ENCODE measurements at places on chromosomes 7 and 10. TPM values are rescaled to one million over a fixed set of nuclear protein-coding genes. Genes with fewer than 3 reads are reported as not detected.

DNA sequence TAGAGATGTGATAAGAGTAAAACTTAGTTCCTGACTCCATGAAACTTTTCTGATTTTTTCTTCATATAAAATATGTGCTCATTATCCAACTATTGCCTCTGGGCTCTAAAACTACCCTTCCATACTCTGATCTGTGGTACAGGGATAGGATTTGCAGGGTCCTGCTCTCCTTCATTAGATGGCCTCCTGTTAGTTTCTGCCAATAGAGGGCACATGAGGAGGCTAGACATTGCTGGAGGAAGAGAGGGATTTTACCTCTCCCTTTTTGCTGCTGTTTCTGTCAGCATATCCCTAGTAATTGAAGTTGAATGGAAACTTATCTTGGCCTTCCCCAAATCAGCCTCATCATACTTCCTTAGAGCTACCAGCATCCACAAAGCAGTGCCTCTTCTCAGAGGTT is 269.4 kb downstream of the NXPH1 start:
- DNase-seq: no peak

OAT gene
- 74.3 TPM for polyA plus RNA-seq

GPC2 gene
- 8.5 TPM for polyA plus RNA-seq

MKX gene
- 7.7 TPM for polyA plus RNA-seq

ITGA8 gene
- 8.6 TPM for polyA plus RNA-seq

DDX56 gene
- 54.7 TPM for polyA plus RNA-seq

OIT3 gene
- polyA plus RNA-seq: 9.8 TPM

DNA sequence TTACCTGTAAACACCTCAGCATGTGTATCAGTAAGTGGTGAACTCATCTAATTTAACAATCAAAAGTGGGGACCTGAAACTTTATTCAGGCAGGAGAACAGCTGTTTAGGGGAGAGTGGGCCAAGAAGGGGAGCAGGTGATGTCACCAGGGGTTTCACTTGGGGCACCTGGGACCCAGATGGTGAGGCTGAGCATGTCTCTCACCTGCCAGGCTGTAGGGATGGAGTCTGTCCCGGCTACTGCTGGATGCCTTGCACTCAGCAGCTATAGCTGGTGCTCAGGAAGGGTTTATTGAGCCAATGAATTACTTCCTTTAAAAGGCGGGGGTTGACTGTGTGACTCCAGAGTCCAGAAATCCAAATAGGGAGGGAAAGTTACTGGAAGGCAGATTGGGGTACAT is 23.0 kb downstream of the CDH23 start:
- no peak for DNase-seq

GATA3 gene
- 0.35 TPM for polyA plus RNA-seq

DNA sequence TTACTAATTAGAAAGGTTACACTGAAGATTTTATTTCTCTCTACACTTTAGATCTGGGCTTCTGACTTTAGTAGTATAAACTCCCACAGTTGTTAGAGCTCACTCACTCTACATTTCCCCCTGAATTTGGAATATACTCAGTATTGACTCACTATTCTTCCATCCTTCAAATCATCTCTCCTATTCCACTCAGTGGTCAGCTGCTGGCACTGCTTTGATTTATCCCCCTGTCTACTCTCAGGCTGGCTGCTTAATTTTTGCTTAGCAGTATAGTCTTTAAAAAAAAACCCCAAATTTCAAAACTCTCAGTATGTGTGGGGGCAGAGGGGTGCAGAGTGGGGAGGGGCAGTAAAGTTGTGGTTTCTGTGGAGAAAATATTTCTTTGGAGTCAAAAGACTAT is 68.9 kb downstream of the CDK6 start:
- no peak for DNase-seq

PON1 gene
- 0.91 TPM for polyA plus RNA-seq

GRCh38 chr10:105834261-105835059 is 1193.4 kb downstream of the SORCS3 start:
- DNase-seq: no peak

DNA sequence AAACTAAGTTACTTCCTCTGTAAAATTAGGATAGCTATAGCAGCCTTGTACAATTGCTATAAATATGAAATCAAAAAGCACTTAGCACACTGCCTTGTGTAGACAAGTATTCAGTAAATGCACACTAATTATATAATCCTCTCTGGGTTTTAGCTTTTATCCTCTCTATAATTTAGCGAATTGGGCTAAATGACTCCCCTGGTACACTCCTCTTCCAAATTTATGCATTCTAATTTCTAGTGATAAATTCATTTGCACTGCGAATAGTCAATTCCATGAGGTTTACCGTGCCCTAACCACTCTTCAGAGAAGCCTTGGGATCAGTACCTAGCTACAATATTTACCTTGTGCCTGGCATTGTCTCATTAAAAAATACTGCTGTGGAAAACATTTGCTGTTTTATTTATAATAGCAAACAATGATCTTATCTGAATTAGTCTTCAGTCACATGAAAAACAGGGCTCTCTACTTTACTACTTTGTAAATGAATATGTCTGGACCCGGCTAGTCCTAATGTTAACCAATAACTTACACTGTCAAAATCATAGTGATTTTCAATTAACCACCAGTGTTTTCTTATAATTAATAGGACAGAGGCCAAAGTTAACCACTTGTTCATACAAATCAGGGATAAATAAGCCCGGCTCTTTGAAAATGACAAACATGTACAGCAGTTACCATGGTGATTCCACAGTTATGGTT is 577.9 kb downstream of the IPMK start:
- no peak for DNase-seq

- no peak for DNase-seq
Observed at GRCh38 chr7:106888204-106888603, 23.1 kb downstream of the PIK3CG start.

MSRB2 gene
- polyA plus RNA-seq: 57.5 TPM

GRCh38 chr7:42946627-42946950 is 14.4 kb downstream of the MRPL32 start:
- DNase-seq: no peak

DNA sequence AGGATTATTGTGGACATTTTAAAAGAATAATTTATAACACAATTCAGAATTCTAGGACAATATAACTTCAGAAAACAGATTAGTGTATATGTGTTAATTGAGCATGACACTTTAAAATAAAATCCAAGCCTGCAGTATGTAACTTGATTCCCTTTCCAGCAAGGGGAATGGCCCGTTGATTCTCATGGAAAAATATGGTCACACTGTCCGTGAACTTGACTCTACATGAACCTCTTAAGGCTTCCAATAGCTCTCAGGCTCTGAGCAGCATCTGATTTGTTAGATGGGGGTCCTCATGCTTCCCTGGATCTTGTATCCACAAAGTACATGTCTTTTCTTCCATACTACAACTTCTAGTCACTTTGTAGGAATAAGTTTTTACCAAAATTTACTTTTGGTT is 85.5 kb upstream of the AKR1E2 start:
- DNase-seq: peak; percentile 50

DNA sequence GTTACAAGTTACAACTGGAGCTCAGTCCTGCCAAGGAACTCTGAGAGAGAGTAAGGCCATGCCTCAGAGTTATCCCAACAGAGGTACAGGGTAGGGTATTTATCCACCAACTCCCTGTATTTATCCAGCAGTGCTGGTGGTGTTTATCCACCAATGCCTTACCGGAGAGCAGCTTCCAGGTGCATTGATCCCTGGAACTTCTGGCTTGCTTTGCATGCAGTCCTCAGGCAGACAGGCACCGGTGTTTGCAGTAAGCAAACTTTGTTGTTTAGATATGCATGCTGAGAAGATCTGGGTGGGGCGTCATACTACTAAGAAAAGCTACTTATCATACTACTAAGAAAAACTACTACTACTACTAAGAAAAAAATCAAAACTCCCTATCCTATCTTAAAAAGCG is 92.4 kb downstream of the CYP26A1 start:
- DNase-seq: no peak

- no peak for DNase-seq
Observed at GRCh38 chr10:6052247-6053221, 9.6 kb downstream of the IL2RA start.

GRCh38 chr7:150479023-150479716 is 28.7 kb downstream of the GIMAP8 start:
- DNase-seq: no peak

GRCh38 chr7:67692425-67692824 is 695.8 kb downstream of the TYW1 start:
- DNase-seq: no peak

- DNase-seq: no peak
Observed at GRCh38 chr7:98872328-98872924, 2.6 kb upstream of the TMEM130 start.

- no peak for DNase-seq
Observed at GRCh38 chr10:33211106-33211878, 123.2 kb downstream of the NRP1 start.

RBP3 gene
- polyA plus RNA-seq: 0.04 TPM

- DNase-seq: peak; percentile 54
Observed at GRCh38 chr10:22372917-22373316, 27.6 kb downstream of the SPAG6 start.

ZNF503 gene
- 20.4 TPM for polyA plus RNA-seq

NYAP1 gene
- 1.7 TPM for polyA plus RNA-seq

AKR1C4 gene
- polyA plus RNA-seq: not detected

DNA sequence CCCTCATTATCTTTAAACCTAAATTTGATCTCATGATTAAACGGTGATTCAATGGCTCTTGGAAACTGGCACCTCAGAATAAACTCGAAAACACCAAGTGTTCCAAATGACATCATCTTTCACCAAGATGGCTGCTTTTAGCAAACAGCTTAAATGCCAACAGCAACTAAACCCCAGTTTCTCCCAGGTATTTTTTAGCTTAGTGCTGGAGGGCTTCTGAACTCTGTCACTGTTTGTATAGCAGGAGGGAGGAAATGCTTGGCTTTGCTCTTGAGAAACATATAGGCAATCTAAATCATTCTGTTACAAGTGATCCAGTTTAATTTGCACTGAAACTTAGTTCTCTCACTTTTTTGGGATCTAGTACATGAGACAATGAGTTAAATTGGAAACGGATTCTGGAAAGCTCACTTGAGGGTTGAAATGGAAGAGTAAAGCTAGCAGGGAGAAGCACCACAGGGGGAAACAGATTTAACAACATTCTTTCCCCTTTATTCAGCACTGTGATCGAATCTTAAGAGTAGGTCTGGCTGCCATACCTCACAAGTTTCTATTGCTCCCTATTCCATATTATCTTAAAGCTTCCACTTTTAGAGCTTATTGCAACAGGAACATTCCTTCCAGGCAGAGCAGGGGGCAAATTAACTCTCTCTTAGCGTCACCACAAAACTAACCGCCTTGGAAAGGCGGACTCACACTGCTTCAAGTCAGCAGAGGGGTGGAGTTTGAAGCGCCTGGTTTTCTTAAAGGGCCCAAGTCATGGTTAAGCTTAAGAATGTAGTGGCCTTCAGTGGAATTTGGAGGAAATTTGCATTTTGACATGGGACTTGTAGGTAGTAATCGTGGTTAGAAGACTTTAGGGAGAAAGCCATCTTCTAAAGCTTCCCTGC is 1.8 kb upstream of the CCDC6 start:
- peak; percentile 81 for DNase-seq

- DNase-seq: no peak
Observed at GRCh38 chr7:70301673-70302185, 703.5 kb downstream of the AUTS2 start.

- no peak for DNase-seq
Observed at GRCh38 chr10:101330631-101331225, 23.2 kb upstream of the BTRC start.

DNA sequence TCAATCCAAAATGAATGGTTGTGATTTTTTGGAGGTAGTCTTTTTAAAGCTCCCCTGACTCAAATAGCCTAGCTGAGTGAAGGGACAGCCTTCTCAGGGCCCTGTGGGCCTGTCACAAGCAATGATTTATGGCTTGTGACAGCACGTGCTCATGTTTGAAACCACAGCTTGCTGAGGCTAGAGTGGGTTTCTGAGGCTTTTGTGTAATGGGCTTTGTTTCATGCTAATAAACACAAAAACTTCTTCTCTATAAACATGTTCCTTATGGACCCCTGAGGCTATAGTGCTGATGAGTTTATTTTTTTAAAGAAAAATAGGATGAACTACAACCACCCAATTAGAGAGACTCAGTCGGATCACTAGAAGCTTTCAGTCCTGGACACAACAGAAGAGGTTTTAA is 36.1 kb upstream of the BET1 start:
- DNase-seq: no peak

DNA sequence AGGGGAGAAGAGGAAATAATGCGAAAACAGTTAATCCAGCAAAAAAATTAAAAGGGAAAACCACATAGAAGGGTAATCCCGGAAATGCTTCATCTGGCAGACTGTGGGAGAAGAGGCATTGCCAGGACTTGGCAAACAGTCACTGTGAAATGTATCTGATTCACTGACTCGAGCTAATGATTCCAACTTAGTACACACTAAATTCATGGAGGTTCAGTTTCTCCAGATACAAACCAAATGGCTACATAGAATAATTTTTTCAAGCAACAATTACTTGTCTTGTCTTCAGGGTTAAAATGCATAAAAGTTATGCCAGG is 36.4 kb downstream of the GDI2 start:
- DNase-seq: peak; percentile 55

MCM10 gene
- 6.2 TPM for polyA plus RNA-seq

DNA sequence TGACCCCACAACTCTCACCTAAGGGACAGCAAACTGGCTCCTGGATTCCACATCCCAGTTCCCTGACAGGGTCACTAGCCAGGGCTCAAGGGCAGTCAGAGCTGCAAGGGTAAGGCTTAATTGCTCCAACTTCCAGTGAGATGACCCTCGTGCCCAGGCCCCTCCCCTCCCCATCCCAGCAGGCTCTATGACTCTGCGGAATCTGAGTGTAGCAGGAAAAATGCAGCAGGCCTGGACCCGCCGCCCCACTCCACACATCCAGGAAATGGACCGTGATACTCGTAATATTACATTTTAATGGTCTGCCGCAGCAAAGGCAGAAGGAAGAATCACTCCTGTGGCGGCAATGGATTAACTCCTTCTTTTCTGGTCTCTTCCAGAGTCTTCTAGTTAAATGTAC is 91.7 kb upstream of the CHST15 start:
- DNase-seq: no peak

GRCh38 chr7:51238981-51239495 is 77.6 kb downstream of the COBL start:
- no peak for DNase-seq

- no peak for DNase-seq
Observed at GRCh38 chr10:118311505-118311904, 30.6 kb downstream of the FAM204A start.

TLL2 gene
- polyA plus RNA-seq: 3.9 TPM

GRCh38 chr10:88477343-88478085 is 105.6 kb downstream of the RNLS start:
- DNase-seq: no peak

- no peak for DNase-seq
Observed at GRCh38 chr10:106872176-106872575, 292.3 kb downstream of the SORCS1 start.

- no peak for DNase-seq
Observed at GRCh38 chr7:8290645-8291308, 28.8 kb upstream of the ICA1 start.
